Renal pelvis (tissue), 12 donors: ENCODE measurements at places on chromosomes 2 and 18. TPM values are rescaled to one million over a fixed set of nuclear protein-coding genes. Genes with fewer than 3 reads are reported as not detected.

LIMS4 gene
- 1.1 TPM for polyA plus RNA-seq

TDRD15 gene
- not detected for polyA plus RNA-seq

MBP gene
- polyA plus RNA-seq, result 20.4 TPM

DLX2 gene
- polyA plus RNA-seq, result 0.12 TPM

RNF125 gene
- 2.0 TPM for polyA plus RNA-seq

MEP1B gene
- polyA plus RNA-seq, result 0.64 TPM
